Activated naive CD8-positive, alpha-beta T cell treated with anti-CD3 and anti-CD28 coated beads, Interleukin-2, amount 10 ng/mL, durations not matched to agents 7 days and 5 days (primary cell): ENCODE measurements at places on chromosomes 13 and 19. TPM values are rescaled to one million over a fixed set of nuclear protein-coding genes. Genes with fewer than 3 reads are reported as not detected.
A peak's percentile ranks its signal among the peaks of the same experiment; 100 is the strongest.

Gene NEK3
- total RNA-seq, result 2.1 TPM

Gene LRRC8E
- not detected for total RNA-seq

Gene ZNF709
- total RNA-seq, result 5.0 TPM

Gene ZNF506
- 39.4 TPM for total RNA-seq

Gene LRG1
- total RNA-seq, result not detected

Gene ZNF414
- total RNA-seq, result 40.5 TPM

Gene TRPM4
- 0.19 TPM for total RNA-seq

Gene ATG4D
- 50.4 TPM for total RNA-seq

Gene CNMD
- total RNA-seq, result not detected

Gene AKT1S1
- 17.3 TPM for total RNA-seq

Gene ZNF468
- 23.8 TPM for total RNA-seq

Gene FCER2
- total RNA-seq, result 0.26 TPM

Gene LILRA1
- total RNA-seq, result not detected

Gene APOC4
- not detected for total RNA-seq

DNA sequence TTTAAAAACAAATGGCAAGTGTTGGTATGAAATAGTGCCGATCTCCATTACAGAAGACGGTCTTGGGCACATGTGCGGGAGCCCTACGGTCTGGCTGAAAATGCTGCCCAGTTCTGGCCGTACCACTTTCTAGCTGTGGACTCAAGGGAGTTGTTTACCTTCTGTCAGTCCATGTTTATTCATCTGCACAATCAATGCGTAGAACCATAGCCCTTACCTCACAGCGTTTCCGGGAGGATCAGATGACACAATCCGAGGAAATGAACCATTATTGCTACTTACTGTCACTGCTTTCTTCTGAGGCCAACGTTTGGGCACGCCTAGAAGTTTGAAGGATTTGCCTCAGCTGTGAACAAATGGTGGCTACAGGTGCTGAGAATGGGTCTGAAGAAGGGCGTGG is 31.2 kb downstream of the GADD45B start:
- DNase-seq, result no peak

- DNase-seq, result no peak
Measured at GRCh38 chr13:77480066-77480465, 55.4 kb upstream of the SCEL start.

DNA sequence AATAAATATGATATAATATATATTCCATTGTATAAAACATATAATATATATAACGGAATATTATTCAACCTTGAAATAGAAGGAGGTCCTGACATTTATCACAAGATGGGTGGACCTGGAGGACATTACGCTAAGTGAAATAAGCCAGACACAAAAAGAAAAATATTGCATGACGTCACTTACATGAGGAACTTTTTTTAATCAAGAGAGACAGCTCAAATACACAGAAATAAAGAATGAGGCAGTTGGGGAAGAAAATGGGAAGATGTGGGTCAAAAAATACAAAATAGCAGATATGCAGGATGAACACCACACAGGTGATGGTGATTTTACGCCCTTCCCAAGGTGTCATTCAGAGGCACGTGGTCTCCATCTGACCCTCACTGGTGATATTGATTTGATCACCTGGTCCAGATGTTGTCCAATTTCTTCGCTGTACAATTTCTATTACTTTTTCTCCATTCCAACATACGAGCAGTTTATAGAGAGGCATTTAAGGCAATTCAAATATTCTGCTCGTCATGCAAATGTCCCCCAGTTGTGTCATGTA is 513 bp upstream of the ZNF317 start:
- DNase-seq, result no peak

- DNase-seq, result no peak
Measured at GRCh38 chr19:8456064-8456463, 11.3 kb downstream of the HNRNPM start.

- DNase-seq, result no peak
Measured at GRCh38 chr13:43428545-43429296, 358.1 kb downstream of the ENOX1 start.

- DNase-seq, result no peak
Measured at GRCh38 chr13:114076329-114077090, 55.9 kb downstream of the RASA3 start.

DNA sequence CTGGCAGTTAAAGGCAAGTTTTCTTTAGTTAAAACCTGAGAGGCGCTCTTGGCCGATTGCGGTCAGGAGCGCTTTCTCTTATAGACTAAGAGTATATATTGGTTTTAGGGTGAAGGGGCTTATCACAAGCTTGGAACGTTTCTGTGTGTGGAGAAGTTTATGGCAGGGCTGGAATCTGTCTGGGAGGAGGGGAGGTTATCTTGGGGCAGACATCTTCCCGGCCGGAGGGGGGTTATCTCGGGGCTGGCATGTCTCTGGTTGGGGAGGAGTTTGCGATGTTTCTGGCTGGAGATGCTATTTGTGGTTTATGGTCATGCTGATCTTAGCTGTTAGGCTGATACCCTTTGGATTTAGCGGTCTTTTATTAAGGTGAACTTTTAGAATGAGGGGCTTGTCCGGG is 18.3 kb downstream of the KDM4B start:
- no peak for DNase-seq

DNA sequence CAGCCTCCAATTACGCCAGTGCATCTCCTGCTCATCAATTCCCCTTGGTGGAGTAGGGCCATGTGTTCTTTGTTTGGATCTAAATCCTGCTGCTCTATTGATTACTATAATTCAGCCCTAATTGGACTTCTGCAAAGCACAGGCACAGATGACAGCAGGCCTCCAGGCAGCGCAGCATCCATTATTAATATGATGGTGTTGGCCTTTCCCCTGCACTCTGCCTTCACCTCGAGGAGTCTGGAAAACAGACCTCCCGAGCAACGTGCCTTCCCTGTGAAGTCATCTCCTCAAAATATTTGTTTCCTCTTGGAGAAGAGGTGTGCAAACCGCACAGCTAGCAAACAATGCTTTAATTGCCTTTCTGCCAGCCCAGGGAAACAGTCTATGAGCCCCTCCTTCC is 92.5 kb downstream of the UQCRFS1 start:
- no peak for DNase-seq

DNA sequence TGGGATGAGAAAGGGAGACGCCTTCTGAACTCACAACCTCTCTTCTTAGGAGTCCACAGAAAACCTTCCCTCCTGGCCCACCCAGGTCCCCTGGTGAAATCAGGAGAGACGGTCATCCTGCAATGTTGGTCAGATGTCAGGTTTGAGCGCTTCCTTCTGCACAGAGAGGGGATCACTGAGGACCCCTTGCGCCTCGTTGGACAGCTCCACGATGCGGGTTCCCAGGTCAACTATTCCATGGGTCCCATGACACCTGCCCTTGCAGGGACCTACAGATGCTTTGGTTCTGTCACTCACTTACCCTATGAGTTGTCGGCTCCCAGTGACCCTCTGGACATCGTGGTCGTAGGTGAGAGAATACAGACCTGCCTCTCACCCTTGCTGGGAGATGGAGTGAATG is 3.3 kb downstream of the KIR3DL3 start:
- DNase-seq, result no peak

- DNase-seq, result no peak
Measured at GRCh38 chr13:74090397-74090796, 43.8 kb downstream of the KLF12 start.

DNA sequence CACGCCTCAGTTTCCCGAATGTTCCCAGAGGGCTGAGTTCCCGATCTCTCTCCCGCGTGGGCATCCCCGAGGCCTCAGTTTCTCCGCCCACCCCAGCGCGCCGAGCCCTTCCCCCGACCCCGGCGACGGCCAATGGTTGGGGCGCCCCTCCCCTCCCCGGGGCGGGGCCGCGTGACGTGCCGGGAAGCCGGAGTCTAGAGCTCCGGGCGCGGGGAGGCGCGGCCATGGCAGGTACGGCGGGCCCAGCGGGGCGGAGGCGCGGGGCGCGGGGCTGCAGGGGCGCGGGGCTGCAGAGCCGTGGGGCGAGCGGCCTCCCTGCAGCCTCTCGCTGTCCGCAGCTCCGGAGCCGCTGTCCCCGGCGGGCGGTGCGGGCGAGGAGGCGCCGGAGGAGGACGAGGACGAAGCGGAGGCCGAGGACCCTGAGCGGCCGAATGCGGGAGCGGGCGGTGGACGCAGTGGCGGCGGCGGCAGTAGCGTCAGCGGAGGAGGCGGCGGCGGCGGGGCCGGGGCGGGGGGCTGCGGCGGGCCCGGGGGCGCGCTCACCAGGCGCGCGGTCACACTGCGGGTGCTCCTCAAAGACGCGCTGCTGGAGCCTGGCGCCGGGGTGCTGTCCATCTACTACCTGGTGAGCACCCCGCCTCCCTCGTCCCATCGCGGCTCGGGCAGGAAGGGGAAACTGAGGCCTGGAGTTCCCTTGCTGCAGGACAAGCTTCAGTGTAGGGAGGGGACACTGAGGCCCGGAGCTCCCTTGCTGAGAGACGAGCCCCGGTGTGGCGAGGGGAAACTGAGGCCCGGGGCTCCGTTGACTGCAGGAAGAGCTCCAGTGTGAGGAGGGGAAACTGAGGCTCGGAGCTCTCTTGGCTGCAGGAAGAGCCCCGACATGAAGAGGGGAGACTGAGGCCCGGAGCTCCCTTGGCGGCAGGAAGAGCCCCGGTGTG is at the start of gene MPND:
MPND (plus strand) TSS at position 193 of the 938 bp plus-strand sequence; CDS start at position 225, 32 bp downstream.
- peak; percentile 99 for DNase-seq

- DNase-seq, result peak; percentile 64
Measured at GRCh38 chr19:12194827-12195731, 32.2 kb downstream of the ZNF136 start.

GRCh38 chr19:37941782-37942515 is 34.9 kb downstream of the SIPA1L3 start:
- no peak for DNase-seq

GRCh38 chr19:48249502-48250014 is 6.2 kb downstream of the CARD8 start:
- DNase-seq, result peak; percentile 78

GRCh38 chr13:50129706-50130122 is 114.5 kb downstream of the KCNRG start:
- DNase-seq, result no peak

GRCh38 chr19:41449079-41449864 is 6.3 kb downstream of the ERICH4 start:
- peak; percentile 82 for DNase-seq

- no peak for DNase-seq
Measured at GRCh38 chr19:33621065-33621785, 528 bp upstream of the CHST8 start.

GRCh38 chr19:10260141-10260584 is 8.1 kb downstream of the MRPL4 start:
- no peak for DNase-seq

DNA sequence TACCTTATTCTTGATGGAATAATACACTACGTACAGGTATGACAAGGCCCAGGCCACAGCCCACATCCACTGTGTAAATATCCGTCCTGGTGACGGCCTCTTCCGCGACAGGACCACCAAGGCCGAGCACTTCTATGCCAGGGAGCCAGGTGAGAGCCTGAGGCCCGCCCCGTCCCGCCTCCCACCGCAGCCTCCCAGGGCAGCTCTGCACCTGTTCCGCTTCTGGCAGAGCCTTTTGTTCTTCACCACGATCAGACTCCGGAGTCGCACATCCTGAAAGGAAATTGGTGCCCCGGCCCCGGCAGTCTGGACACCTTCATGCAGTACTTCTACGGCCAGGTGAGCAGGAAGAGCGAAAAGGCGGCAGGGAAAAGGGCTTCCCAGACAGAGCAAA is 10.6 kb upstream of the ZNF358 start:
- no peak for DNase-seq

GRCh38 chr19:32289566-32290210 is 55.7 kb upstream of the ZNF507 start:
- DNase-seq, result no peak

- DNase-seq, result no peak
Measured at GRCh38 chr13:85671336-85671735, 127.9 kb downstream of the SLITRK6 start.

DNA sequence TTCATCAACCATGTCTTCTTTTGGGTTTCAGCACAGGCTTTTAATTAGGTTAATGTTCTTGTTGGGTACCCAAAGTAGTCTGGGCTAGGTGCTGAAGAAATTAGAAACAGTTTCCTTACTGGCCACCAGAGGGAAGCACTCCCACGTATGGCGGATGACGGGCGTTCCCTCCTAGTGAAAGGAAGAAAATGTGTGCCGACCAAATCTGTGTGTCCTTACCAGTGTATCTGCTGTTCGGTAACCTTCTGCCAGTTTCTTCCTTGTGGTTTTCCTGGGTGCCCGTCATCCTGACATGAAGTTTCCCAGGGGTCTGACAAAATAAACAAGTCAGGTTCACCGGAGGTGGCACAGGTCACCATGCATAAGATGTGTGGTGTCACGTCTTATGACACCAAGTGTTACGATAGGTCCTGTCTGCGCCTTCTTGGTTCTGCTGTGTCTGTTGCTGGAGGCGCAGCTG is 6.0 kb upstream of the WDR88 start:
- peak; percentile 52 for DNase-seq

DNA sequence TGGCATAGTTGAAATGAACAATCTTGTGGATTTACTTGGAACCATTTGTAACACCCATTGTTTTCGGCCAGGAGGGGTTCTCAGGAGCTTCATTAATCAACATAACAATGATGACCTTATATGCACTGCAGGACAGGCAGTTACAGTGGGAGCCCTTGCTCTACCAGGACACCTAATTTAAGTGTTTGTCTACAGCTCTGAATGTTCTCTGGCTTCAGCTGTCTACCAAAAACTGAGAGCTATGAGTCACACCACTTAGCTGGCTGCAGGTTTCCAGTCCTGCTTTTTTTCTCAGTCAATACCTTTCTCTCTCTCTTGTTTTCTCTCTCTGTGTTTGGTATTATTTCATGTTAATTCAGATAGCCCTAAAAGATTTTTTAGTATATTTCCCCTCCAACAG is 105.4 kb upstream of the MBNL2 start:
- DNase-seq, result no peak

DNA sequence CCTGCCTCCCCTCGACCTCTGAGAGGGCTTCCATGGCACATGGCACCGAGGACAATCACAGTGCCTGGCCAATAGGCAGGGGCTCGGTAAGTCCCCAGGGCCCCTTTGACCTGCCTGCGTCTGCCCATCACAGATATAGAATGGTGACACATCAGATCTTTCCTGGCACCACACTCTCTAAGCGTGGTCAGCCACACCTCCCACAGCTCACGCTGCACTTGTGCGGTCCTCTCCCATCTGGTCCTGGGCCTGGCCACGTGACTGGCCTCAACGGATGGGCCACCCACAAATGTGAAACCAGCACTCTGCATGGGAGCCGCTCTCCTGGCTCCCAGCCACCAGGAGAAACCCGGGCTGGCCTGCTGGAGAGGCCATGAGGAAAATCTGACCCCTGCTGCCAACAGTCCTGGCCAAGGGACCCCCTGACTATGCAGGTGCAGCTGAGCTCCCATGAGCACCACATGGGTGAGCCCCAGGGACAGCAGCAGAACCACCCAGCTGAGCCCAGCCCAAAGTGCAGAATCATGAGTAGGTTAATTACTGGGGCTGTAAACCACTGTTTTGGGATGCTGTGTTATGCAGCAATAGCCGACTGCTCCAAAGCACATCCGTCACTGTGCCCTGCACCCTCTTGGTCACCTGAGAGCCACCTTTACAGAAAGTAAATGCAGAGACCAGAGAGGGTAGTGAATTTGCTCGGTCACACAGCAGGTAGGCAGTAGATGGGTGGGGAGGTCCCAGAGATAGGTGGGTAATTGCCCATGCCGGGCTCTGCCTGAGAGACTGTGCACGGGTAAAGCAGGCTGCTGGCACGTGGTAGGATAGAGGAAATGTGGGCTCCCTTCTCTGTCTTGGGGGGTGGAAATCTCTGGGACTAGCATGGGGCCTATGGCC is 9.7 kb upstream of the MEF2B start:
- no peak for DNase-seq
